ENCODE measurements at places on chromosomes 7 and 10.

DNA sequence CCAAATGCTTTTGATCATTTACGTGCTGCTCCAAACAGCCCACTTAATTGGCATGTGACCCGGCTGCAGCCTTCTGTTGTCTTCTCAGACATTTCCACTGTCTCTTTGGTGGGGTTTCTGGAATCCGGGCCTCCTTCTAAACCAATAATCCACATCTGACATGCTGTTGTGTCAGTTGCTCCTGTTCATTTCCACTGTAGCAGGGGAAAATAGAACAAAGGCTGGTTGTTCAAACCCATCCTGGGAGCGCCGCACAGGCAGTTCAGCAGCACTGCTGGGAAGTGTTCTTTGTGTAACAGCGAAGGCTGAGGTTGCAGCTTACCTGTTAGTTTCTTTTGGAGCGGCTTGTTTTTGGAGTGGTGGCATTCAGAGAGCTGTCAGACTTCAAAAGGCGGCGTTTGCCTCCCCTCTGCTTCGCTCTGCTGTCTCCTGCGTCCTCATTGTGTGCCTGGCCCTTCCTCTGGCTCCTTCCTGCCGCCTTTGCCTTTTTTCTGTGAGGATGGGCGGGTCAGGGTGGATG is 149.4 kb downstream of the SNX10 start:
- DNase-seq: no peak

- no peak for DNase-seq
Observed at GRCh38 chr10:97454330-97455036, 8.5 kb downstream of the ZDHHC16 start.

DNA sequence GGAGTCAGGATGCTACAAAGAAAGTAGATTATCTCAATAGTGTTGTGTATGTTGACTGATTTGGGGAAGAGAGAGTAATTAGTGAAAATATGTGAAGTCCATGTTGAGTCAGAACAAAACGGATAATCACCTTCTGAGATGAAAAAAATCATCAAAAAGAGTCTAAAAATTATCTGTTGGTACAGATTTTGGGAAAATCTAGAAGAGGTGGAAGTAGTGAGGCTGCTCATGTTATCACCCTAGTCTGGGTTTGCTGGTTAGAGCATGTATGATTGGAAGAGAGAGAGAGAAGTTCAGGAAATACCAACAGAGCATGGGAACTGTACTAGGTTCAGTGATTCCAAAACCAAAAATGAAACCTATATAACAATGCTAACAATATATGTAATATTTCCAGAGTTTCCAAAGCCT is 12.3 kb downstream of the RPA3 start:
- DNase-seq: no peak

DNA sequence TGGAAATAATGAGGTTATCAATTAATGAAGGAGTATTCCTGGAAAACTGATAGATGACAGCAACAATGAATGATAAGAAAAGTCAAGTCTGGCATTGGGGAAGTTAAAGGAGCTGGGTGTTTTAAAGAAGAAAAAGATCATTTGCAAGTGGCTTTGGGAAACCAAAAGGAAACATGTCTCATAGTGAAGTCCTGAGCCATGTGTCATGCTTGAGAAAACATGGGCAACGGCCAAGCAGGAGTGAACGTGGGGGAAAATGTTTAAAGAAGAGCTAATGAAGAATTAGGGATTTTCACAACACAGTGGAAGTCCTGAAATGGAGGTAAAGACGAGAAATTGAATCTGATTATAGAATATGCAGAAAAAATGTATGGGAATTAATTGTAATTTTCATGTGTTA is 1383.2 kb upstream of the CELF2 start:
- DNase-seq: no peak

GRCh38 chr7:106916679-106917078 is 51.6 kb downstream of the PIK3CG start:
- no peak for DNase-seq

DNA sequence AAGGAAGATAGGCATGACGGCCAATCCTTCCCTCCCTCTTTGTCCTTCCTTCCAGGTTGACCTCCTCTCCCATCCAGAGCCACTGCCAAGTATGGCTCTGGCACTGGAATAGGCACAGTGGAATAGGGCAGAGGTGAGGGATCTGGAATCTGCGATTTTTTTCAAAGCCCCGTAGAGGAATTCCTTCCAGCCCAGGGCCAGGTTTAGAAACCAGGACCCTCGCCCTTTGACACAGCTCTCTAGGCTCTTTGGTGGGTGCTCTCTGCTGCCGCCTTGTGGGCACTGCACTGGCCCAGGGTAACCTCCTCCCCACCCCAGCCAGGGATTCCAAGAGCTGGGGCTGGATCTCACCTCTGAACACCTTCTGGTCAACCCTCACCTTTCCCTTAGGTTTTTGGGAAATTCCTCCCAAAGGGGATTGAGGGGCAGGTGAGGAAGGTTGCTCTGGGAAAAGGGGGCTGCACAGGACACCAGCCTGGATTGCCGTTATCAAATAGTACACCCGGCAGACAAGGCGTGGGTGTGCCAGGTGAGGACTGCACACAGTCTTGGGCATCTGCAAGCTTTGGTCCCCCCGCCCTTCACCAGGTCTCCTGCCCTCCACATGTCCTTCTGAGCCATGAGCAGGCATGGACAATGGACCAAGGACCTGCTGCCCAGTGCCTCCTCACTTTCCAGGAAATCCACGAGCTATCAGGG is 22.8 kb downstream of the C10orf105 start:
- no peak for DNase-seq
